Prostate gland (tissue), 2 donors: ENCODE measurements at places on chromosomes 13 and 19. TPM values are rescaled to one million over a fixed set of nuclear protein-coding genes. Genes with fewer than 3 reads are reported as not detected.

The LILRA5 gene
- not detected for total RNA-seq

The ATP4B gene
- total RNA-seq: 0.34 TPM

DNA sequence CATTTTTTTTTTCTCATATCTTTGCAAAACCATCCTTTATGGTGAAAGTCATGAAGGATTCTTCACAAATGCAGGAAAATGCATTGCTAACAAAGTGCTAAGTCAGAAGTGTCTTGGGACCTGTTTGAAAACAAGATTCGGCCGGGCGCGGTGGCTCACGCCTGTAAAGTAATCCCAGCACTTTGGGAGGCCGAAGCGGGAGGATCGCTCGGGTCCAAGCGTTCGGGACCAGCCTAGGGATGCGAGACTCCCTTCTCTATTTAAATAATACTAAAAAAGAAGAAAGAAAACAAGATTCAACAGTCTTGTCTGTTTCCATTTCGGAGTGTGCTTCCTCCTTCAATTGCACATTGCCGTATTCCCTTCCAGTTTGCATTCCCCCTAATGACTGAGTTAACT is 819 bp downstream of the EID2B start:
- no peak for DNase-seq

The CD70 gene
- not detected for total RNA-seq

The CGB1 gene
- not detected for total RNA-seq

DNA sequence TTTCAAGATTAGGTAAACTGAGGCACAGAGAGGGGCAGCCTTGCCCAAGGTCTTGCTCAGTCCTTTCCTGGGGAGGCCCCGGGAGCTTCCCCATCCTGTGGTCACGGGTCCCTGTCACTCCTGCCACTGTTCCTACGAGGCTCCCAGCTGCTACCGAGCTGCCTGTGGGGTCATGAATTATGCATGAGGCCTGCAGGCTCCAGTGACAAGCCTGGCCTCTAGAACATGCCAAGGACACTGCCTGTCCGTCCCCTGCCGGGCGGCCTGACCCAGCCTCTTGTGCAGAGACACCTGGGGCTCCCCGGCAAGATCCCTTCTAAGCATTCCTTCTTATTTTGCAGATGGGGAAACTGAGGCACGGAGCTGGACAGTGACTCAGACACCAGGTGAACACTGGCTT is 2.7 kb downstream of the FCHO1 start:
- DNase-seq: no peak

GRCh38 chr19:18450931-18451836 is 13.3 kb upstream of the ISYNA1 start:
- peak; percentile 78 for DNase-seq

- no peak for DNase-seq
Measured at GRCh38 chr19:6260912-6261650, 18.7 kb downstream of the MLLT1 start.

The ZNF729 gene
- total RNA-seq: not detected

GRCh38 chr19:661427-662196 is 1.4 kb downstream of the RNF126 start:
- no peak for DNase-seq

- DNase-seq: no peak
Measured at GRCh38 chr13:99153219-99153618, 47.4 kb upstream of the UBAC2 start.

DNA sequence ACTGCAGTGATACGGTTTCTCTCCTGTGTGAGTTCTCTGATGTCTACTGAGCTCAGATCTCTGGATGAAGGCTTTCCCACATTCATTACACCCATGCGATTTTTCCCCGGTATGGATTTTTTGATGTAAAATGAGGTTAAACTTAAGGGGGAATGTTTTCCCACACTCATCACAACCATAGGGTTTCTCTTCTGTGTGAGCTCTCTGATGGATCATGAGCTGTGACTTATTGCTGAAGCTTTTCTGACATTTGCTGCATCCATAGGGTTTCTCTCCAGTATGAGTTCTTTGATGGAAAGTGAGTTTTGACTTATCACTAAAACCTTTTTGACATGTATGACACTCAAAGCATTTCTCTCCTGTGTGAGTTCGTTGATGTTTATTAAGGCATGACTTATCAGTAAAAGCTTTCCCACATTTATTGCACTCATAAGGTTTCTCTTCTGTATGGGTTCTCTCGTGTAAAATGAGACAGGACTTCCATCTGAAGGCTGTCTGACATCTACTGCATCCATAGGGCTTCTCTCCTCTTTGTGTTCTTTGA is 10.6 kb upstream of the ZNF649 start:
- no peak for DNase-seq

DNA sequence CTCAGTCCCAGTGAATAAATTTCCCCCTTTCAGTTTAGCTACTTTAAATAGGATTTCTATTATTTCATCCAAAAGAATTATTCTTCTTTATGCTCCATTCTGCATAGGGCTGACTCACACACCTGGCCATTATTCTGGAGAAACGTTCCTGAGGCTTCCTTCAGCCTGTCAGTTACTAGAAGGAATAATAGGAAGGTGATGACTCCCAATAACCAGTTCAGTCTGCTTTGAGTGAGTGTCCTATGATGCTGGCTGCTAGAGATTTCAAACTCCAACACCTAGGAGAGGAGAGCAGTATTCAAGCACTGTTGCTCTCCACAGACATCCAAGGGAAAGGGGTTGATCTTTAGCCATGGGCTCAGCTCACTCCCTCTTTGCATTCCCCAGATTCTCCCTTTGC is 117.8 kb downstream of the KCTD12 start:
- DNase-seq: no peak

DNA sequence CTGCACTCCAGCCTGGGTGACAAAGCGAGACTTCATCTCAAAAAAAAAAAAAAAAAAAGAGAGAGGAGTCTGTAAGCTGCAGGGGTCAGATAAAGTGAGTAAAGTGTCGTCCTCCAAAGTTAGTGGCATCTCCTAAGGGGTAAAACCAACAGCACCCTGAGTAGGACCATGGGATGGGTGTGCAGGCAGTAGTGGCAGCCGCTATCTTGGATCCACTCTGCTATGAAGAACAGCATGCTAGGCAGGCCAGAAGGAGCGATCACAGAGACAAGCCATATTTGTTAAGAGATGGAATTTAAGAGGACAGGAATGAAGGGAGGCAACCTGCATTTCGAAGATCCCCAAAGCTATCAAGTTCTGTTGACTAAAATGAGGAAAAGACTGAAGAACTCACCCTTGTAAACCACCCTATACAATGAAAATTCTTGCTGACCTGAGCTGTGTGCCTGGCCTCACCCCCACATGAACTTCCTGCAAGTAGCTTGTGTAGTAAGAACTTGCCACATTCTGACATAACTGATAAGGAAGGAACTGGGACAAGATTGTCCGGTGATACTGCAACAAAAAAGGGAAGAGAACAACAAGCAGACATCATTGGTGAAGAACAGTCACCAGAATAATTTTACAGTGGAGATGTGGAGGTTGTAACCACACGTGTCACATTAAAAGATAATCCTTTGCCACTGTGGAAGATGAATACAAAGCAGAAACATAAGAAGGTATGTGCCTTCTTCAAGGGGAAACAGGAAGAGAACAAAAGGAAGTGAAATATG is 16.2 kb downstream of the DPY19L3 start:
- no peak for DNase-seq

GRCh38 chr19:29887442-29887855 is 54.6 kb upstream of the URI1 start:
- no peak for DNase-seq

DNA sequence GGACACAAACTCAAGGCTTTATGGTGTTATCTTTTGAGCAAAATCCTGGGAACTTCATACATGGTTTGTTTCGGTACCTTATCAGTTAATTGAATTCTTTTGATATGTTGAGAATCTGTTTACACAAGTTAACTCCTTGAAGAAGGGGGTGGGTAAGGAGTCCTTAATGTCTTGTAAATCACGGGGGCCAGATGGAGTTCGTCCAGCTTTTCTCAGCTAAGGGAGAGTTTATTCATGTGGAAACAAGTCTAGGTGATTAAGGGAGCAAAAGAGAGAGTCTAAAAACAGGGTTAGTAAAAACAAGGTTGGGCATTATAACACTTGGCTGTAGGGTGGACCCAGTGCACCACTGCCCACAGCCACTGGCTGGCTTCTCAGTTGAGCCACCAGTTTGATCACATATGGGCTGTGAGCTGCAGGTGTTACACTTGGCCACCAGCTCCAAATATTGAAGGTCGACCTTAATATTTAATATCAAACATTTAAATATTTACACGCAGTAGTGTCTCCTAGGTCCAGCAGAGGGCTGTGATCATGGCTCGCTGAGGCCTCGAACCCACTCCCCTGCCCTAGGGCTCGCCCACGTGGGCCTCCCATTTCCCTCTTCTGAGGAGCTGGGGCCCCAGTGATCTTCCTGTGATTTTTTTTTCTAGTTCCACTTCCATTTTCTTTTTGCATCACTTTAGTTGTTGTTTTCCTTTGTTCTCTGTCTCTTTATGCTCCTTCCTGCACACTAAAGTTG is 21.0 kb upstream of the ZNF43 start:
- DNase-seq: no peak

The SERP2 gene
- 3.3 TPM for total RNA-seq
